ENCODE measurements at places on chromosomes 12 and 14. TPM values are rescaled to one million over a fixed set of nuclear protein-coding genes. Genes with fewer than 3 reads are reported as not detected.
A peak's percentile ranks its signal among the peaks of the same experiment; 100 is the strongest.

Gene MYF6
- total RNA-seq = not detected

Gene CEP170B
- 1.8 TPM for total RNA-seq

Gene AKAP5
- total RNA-seq = 4.3 TPM

Gene GDF3
- total RNA-seq = not detected

- no peak for DNase-seq
Observed at GRCh38 chr12:104938371-104938770, 19.7 kb downstream of the SLC41A2 start.

DNA sequence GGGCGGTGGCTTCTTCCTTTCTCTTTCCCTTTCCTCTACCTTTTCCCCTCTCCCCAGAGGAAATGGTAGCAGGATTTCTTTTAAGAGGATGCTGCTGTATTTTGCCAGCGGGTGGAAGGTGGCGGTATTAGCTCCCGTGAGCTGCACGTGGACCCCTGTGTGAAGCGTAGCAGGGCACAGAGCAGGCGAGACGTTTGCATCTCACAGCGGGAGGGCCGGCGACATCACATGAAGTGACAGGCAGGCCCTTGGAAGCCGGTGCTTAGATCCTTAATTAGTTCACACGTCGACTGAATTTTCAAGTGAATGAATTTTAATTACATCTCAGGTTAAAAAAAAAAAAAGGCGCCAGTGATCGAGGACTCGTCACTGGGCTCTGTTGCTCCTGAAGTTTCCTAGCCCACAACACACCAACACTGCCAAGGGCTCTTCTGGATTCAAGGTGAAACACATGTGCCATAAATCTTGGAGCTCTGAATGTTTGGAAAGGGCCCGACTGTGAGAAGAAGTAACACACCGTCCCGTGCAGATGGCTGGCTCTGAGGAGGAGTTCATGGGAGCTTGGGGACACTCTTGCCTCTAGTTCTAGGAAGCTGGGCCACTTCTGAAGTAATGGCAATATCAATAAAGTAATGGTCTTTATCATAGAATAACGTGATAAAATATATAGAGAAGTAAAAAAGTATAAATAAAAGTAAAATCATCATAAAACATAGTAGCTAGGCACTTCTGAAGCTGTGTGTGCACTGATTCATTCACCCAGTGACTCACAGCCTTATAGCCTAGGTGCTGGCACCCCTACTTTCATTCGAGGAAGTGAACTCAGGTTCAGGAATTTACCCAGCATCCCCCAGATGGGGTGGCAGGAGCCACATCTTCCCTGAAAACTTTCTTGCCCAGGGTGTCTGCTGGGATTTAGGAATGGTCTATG is 75.3 kb downstream of the AACS start:
- no peak for DNase-seq

- peak; percentile 16 for DNase-seq
Observed at GRCh38 chr14:74763803-74764531, 851 bp downstream of the YLPM1 start.

GRCh38 chr12:49231878-49232655 is 32.8 kb upstream of the TUBA1C start:
- DNase-seq = no peak

DNA sequence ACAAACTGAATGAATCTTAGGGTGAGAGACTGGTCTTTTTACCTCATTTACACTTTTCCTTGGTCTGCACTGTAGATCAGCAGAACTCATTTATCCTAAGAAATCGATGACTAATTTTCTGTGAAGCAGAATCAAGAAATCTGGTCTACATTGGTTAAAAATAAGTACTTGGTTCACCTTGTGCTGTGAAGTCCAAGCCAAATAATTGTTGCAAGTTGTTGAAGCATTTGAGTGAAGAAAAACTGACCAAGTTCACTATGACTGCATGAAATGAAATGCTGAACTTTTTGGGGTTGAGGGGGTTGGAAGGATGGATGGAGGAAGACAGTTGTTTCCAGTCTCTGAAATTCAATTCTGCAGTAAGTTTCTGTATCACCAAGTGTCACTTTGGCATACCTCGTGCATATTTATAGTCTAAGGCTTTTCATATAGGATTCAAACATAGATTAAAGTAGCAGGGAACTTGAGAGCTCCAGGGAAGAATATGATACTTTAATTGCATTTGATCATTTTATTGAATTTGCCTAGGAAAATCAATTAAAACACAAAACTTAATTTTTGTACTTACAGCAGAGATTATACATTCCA is 75.0 kb downstream of the FAR2 start:
- DNase-seq = no peak

Data from activated B cell treated with CpG ODN at 0.5 μM for 24 hours (primary cell).